Activated naive CD4-positive, alpha-beta T cell treated with Interleukin-2 at 50 U/mL for 16 hours (primary cell): ENCODE measurements at places on chromosomes 6 and 20.

DNA sequence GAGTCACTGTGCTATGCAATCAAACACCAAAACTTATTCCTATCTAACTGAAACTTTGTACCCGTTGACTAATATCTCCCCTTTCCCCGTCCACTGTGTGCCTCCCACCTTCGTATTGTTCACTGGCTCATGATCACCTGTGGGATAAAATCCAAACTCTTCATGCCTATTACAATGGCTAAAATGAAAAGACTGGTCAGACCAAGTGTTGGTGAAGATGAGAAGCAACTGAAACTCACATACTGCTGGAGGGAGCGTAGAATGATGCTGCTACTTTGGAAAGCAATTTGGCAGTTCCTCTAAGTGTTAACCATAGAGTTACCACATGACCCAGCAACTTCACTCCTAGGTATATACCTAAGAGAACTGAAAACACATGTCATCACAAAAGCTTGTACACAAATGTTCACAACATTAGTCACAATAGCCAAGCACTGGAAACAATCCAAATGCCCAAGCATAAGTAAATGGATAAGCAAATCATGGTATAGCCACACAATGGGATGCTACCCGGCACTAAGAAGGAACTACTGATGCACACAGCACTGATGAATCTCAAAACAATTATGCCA lies 13.1 kb downstream of the RPS10 start:
- no peak for DNase-seq

- no peak for DNase-seq
Observed at GRCh38 chr6:999552-999951, 306.6 kb upstream of the EXOC2 start.

- DNase-seq, result no peak
Observed at GRCh38 chr6:142784344-142784743, 160.6 kb downstream of the HIVEP2 start.

DNA sequence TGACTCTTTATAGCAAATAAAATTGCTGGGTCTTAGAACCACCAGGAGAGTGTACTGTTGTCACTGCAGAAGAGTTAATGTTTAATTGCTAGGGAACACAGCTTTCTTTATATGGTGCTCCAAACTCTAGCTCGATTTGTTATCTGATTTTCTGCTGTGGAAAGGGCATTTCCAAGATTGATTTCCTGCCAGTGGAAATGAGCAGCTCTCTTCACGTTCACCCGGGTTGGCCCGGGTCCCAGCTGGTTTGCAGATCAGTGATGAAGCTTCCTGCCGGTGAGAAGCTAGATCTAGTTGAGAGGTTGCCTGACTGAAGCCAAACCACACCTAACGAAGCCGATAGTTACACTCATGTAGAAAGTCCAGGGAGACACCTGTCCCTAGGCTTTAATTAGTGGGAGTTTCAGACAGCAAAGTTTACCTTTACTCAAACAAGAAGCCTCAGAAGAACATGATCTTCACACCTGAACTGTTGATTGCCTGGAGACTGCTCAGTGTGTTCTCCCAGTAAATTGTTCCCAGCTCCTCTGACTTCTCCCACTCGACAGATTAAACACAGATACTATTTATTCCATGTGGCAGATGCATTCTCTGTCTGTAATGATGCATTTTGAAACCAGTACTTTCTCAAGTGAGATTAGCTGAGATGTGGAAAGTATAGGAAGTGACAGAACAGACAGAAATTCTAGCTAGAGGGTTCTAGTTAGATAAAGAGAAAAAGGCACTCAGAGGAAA lies 27.8 kb downstream of the PAQR8 start:
- peak; percentile 47 for DNase-seq

- peak; percentile 26 for DNase-seq
Observed at GRCh38 chr6:27096834-27097511, 150.5 kb upstream of the PRSS16 start.
